NCI-H187 treated with DMSO at 0.1 percent for 48 hours (cell line): ENCODE measurements at places on chromosomes 11 and 22.

GRCh38 chr11:115198321-115198741, 305.9 kb downstream of the CADM1 start:
- peak; percentile 43 for DNase-seq

DNA sequence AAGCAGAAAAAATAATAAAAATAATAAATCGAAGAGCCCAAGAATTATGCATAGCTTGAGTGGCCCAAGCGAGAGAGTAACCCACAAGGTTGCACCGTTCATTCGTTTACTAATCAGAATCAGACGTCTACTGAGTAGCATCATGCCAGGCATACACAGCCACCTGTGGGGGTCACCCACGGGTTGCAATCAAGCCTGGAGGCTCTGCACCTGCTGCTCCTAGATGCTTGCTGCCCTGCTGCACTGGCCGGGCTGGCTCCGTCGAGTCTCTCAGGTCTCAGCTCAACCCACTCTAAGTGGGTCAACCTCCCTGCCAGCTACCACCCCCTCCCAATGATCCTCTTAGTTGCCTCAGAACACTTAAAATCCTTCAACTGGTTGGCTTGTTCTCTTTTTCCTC, 2.0 kb upstream of the TESMIN start:
- DNase-seq = no peak

DNA sequence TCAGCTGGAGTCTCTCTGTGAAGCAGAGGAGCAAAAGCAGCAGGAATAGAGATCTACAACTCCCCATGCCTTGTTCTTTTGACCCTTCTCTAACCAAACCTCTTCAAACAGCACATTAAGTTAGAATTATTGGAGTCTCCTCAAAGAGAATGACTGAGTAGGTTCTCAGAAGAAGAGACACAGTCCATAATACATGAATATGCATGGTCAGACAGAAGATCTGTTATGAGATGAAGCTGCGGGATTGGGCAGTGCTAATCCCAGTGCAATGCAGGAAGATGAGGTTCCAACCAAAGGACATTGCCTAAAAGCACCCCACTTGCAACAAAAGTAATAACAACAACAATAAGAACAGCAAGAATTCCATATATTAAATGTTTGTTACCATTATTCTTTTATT, 887.9 kb upstream of the TENM4 start:
- no peak for DNase-seq

- DNase-seq = no peak
Observed at GRCh38 chr11:117743121-117743815, 53.7 kb downstream of the DSCAML1 start.

- DNase-seq = no peak
Observed at GRCh38 chr22:22479999-22480532, 28.5 kb downstream of the ZNF280B start.

DNA sequence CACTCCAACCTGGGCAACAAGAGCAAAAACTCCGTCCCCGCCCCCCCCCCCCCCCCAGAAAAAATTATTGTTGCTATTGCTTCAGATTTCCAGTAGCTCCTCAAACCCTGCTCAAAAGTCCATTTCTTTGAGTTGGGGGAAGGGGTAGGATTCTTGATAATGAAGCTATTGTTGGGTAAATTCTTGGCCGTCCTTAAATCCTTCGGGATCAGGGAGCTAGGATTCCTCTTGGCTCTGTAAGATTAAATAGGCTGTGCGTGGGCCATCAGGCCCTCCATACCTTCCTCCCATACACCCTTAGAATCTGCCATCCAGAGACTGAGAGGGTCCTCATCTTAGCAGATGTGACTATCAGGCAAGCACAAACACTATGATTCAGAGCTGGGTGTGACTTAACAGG, 16.4 kb downstream of the YWHAH start:
- DNase-seq = no peak

- no peak for DNase-seq
Observed at GRCh38 chr11:119990309-119991021, 147.4 kb downstream of the TRIM29 start.

GRCh38 chr11:9672918-9673317, 9.0 kb downstream of the SWAP70 start:
- DNase-seq = no peak

GRCh38 chr11:12772324-12772723, 98.1 kb downstream of the TEAD1 start:
- no peak for DNase-seq

GRCh38 chr11:63666874-63667273, 4.3 kb downstream of the ATL3 start:
- no peak for DNase-seq

- DNase-seq = no peak
Observed at GRCh38 chr11:131685906-131686305, 315.5 kb downstream of the NTM start.

DNA sequence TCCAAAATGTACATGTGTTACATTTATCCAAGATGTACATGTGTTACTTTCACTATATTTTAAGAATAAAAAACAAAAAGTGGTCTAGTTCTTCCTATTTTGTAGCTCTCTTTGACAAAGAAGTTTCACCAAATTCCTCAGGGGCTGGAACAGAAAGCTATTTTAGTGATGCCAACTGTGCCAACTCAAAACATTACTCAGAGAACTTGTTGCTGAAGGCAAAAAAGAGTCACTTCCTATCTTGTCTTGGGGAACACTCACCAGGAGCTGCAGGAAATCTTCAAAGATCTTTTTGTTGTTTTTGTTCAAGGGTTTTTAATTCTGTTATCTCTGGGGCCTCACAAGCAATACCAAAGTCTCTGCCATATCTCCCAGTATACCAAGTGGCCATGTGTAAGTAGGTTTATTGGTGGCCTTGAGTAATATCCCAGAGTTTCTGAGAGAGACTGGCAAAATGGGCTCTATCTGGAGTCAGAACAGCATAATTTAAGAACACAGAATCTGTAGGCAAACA, 13.6 kb upstream of the EED start:
- no peak for DNase-seq

DNA sequence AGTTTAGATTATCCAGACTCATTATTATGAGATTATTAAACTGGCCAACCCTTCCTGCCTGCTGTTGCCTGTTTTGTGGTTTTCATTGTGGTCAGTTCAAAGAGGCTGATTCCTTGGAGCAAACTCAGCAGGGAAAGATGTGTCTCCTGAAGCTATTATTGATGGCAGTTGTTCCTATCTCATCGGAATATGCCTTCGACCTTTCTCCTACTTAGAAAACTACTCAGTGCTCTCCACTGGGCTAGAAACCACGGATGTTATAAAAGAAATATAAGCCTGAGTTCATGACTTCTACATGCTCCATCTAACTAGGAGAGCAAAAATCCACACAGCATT, 80.2 kb upstream of the NAV2 start:
- no peak for DNase-seq

DNA sequence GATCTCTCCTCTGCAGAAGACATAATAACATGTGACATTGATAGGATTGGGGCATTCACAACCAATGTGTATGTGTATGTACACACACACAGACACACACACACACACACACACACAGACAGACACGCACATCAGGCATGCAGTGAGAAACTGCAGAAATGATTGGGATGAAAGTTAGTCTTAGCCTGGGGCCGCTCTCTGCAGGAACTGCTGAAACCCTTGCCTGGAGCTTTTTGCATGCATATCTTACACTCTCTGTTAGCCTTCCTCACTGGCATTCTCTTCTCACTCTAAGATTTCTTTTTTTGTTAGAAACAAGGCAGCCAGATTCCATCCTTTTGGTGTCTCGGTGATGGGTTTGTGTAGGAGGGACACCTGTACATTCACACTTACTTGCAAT, 337.9 kb downstream of the NELL1 start:
- DNase-seq = no peak

DNA sequence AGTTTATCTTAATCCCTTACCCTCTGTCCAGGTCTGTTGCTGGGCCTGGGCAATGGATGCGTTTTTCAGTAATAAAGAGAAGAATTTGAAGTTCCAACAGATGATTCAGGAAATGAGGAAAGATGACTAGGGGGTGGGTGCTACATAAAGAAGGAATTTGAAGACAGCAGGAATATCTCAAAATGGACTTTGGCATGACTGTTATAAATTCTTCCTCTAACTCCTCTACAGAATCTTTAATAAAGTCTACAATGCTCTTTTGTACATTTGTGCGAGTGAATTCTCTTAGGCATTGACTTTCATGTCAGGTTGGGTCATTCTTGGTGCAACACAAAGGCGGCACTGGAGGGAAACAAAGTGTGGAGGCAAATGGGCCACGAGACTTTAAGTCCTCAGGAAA, 35.1 kb upstream of the PRSS23 start:
- no peak for DNase-seq

GRCh38 chr11:59938132-59938531, at the start of gene OOSP1:
OOSP1 (plus strand) TSS chr11:59938432; CDS start chr11:59938455, 23 bp downstream.
- no peak for DNase-seq

GRCh38 chr11:19722702-19723101, 10.1 kb downstream of the NAV2 start:
- no peak for DNase-seq

DNA sequence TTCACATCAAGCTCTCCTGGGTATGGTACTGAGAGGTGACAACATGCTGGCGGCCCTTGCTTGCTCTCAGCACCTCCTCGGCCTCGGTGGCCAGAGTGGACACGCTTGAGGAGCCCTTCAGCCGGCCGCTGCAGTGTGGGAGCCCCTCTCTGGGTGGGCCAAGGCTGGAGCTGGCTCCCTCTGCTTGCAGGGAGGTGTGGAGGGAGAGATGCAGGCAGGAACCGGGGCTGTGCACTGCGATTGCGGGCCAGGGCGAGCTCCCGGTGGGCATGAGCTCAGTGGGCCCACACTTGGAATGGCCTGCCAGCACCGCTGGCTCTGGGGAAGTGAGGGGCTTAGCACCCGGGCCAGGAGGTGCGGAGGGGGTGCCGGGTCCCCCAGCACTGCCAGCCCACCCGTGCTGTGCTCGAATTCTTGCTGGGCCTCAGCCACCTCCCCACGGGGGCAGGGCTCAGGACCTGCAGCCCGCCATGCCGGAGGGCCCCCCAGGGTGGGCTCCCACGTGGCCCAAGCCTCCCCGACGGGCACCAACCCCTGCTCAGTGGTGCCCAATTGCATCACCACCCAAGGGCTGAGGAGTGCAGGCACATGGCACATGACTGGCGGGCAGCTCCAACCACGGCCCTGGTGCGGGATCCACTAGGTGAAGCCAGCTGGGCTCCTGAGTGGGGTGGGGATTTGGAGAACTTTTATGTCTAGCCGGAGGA, 106.2 kb downstream of the RAB38 start:
- no peak for DNase-seq

DNA sequence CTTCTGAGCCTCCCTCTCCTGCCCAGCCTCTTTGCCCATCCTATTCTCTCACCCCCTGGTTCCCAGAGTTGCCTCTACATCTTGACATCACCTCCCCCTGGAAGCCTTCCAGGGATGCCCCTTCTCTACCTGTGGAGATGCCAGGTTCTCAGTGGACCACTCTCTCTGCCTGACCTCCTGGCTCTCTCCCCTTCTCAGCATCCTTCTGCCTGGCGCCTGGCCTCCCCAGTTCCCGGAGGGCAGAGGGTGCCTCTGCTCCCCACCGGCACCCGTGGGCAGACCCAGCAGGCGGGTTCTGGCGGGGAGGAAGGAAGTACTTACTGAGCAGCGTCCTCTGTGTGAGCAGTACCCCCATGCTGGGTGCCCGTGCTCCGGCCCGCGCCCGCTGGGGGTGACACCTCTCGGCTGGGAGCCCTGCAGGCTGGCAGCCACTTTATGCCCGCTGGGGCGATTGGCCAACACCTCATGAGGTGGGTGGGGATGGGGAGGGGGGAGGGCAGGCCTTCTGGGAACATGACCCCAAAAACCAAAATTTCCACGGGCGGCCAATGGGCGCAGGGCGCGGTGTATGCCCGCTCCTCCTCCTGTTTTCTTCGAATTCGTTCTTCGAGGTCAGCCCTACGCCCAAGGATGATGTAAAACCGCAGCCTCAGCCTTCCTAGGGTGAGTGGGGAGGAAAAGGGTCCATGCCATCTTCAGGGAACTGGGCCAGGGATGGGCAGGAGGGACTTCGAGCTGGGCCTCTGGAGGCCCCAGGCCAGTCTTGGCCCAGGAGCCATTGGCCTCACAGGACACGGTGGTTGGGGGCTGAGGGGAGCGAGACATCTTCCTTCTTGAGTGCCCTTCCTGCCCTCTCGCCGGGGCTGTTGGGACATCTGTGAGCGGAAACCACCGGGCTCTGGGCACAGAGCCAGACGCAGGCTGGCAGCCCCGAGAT, at the start of gene OSM:
OSM (minus strand) TSS at position 407 of the 937 bp plus-strand sequence; CDS start at position 355, 52 bp downstream.
- no peak for DNase-seq

DNA sequence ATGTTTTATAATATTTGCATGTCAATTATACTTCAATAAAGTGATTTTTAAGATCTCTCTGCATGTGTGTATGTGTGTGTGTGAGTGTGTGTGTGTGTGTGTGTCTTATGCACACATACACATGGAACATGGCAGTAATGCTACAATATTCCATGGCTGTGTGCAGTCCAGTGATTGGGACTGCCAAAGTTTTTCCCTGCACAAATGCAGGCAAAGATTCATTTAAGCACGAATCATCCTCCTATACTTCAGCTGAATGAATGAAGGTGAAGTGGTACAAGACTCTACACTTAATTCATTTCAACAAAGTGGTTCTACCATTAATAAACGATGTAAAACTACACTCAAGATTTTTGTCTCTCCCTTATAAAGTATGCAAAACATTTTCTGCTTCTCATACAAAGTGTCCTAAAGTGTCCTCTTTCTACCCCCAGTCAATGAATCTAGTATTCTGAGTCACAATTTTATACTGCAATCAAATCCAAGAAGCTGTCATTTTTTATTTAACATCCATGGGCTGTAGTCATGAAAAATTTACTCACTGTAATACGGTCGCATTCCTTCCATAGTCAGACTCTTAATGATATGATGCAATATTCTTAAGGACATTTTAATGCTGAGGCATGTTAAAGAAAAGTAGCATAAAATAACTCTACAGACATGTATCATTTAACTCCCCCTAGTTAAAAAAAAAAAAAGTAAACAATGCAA, 132.4 kb downstream of the TTC28 start:
- no peak for DNase-seq

GRCh38 chr11:86460461-86461385, 86.0 kb downstream of the CCDC81 start:
- DNase-seq = no peak

DNA sequence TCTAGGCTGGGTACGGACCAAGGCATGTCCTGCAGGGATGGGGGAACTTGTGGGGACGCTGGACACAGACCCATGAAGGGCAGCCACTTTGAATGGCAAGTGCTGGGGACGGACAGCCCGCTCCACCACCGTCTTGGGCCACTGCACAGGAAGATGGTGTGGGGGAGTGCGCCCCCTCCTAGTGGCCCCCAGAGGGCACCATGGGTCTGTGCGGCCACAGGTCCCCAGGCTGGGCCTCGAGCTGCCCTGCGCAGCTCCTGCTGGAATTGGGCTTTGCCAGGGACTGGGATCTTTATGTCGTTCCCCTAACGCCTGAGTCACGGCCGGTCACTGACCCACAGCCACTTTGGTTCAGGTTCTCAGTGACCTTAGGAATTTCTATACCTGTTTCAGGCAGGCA, 44.4 kb downstream of the NAT10 start:
- no peak for DNase-seq
